ENCODE measurements at places on chromosomes 7 and 10.

DNA sequence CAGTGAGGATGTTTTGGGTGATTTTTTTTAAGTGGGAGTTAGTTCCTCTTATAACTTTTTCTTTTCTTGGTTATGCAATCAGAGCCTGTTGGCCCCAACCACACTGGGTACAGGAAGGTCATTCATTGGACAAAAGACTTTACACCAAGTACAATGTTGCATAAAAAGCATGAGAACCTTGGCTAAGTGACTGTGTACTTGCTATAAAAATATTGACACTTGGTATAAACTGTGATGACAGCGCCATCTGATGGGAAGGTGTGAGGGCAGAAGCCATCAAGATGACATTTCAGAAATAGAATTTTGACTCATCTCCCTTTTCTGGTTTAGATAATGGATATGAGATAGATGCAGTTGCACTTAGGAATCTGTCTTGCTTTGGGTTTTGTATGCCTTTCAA lies 126.4 kb upstream of the CCDC6 start:
- DNase-seq = no peak

DNA sequence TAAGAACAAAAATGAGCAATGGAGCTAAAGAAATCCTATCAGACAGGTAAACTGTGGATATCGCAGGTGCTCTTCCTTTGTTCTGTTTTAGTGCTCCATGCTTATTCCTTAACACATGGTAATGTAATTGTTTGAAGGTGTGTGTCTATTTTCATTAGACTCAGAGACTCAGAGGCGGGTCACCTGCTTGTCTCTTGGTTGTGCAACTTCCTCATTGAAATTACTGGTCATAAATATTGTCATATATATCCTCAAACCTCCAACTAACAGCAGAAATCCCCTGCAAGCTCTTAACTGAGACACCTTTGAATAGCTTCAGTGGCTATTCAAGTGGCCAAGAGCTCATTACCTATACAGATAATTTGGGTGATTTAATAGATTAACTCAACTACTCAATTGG lies 177.2 kb downstream of the PTN start:
- no peak for DNase-seq

- DNase-seq = no peak
Measured at GRCh38 chr7:49775065-49775948, 1.9 kb downstream of the VWC2 start.

GRCh38 chr7:131108212-131108940 lies 219.3 kb upstream of the MKLN1 start:
- no peak for DNase-seq

DNA sequence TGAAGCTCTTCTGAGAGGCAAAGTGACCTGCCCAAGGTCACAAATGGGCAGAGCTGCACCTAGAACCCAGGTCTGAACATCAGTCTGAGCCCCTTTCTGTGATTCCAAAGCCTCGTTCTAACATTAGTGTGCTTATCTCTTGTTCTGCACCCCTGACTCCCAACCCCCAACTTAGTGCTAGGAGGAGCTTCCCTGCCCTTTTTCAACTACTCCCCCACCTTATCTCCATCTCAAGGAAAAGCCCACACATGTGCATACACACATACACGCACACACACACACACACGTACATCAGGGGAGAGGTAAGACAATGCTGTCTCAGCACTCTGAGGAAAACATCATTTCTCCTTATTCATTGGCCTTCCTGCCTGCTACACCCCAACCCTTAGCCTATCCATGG lies 8.3 kb downstream of the PRRT4 start:
- DNase-seq = no peak

GRCh38 chr7:66615699-66616098 lies 13.0 kb upstream of the KCTD7 start:
- DNase-seq = no peak

DNA sequence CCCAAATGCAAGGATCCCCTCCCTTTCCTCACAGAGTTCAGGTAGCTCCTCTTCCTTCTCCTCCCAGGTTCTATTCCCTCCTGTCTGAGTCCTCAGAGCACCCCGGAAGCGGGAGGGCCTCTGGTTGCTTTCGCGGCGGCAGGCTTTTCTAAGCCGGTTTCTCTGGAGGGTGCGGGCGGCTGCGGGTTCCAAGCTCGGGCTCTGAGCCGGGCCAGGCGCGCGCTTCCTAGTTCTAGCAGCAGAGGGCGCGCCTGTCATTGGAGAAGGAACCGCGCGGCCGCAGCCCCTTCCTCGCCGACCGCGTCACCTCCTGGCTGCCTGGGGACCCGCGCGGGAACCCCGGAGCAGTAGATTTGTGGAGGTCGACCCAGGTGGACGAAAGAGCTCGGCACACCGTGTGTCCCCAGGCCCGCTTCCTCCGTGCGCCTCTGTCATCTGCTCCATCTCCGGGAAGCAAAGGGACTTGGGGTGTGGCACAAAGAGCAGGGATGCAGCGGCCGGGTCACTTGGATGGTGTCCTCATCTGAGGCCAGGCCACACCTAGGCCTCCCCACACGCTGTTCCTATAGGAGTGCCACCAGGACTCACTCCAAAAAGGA lies 389.0 kb upstream of the PODXL start:
- DNase-seq = no peak

- no peak for DNase-seq
Measured at GRCh38 chr10:3339531-3339950, 167.0 kb upstream of the PITRM1 start.

DNA sequence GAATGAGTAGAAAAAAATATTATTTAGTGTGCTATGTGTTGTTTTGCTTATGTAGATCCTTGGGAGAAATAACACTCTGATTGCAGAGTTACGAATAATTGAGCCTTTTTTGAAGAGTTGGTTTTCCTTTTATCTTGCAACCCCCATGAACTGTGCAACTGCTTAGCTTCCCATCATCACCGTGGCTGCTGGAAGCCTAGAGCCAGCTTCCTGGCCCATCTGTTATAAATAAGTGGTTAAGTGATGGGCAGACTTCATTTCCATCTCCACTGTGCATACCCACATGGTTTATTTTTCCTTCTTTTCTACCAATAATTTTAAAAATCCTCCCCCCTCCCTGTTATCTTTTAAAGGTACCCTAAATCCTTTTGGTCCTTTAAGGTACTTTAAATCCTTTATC lies 554.9 kb upstream of the GALNT17 start:
- DNase-seq = no peak

DNA sequence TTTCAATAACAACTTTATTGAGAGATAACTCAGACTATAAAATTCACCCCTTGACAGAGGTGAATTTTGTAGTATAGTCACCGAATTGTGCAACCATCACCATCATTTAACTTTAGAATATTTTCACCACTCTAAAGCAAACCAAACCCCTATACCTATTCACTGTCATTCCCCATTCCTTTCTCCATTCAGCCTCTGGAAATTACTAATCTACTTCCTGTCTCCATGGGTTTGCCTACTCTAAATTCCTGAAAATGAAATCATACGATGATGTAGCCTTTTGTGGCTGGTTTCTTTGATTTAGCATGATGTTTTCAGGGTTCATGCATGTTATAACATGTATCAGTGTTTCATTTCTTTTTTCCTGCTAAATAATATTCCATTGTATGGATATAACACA lies 15.6 kb upstream of the LMTK2 start:
- no peak for DNase-seq

GRCh38 chr10:99235658-99236626 lies at the start of gene HPSE2:
HPSE2 (minus strand) TSS chr10:99235852.
- DNase-seq = no peak

GRCh38 chr7:30503274-30504212 lies 1.1 kb downstream of the GGCT start:
- DNase-seq = no peak

GRCh38 chr7:1017586-1018333 lies 26.6 kb upstream of the GPR146 start:
- DNase-seq = no peak

- DNase-seq = no peak
Measured at GRCh38 chr10:78899996-78900714, 168.6 kb upstream of the ZMIZ1 start.

DNA sequence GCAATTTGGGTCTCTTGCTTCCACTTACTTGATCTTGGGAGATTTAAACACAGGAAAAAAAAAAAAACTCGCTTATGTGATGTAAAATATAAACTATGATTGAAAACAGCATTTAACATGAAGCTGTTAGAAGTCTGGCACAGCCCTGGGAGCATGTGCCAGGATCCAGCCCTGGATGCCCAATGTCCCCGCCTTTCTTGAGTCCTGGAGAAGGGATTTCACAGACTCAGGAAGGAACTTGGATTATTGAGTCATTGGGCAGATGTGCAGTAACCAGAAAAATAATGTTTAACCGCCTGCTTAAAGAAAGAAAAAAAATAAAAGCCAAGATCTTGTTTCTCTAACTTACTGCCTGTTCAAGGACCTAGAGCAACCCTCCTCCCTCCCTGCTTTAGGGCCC lies 3.7 kb upstream of the JCAD start:
- no peak for DNase-seq

- no peak for DNase-seq
Measured at GRCh38 chr7:111864291-111864976, 302.1 kb upstream of the IMMP2L start.

GRCh38 chr10:17756557-17757217 lies 4.7 kb downstream of the TMEM236 start:
- no peak for DNase-seq

DNA sequence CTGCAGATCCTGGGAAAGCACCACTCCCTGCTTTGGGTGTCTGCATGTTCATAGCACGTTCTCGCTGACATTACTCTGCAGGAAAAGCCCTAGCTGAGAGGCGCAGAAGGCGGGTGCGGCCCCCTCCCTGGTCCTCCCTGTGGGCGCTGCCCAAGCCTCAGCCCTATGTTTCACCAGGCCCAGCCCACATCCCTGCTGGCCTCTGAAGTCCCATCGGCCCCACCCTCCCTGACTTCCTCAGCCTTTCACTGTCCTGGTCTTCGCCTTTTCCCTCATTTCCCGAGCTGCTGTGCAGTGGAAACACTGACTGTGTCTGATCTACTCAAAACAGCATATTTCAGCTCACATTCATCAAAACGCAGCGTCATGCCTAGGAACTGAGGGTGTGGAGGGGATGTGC lies 36.3 kb upstream of the DIP2C start:
- no peak for DNase-seq
